Effector memory CD4-positive, alpha-beta T cell (primary cell): ENCODE measurements at places on chromosomes 4 and X.
A peak's percentile ranks its signal among the peaks of the same experiment; 100 is the strongest.

- no peak for DNase-seq
- no peaks in the 10 kb centered on the region for H3K4me1 ChIP-seq
- no peaks in the 10 kb centered on the region for H3K27me3 ChIP-seq
- H3K4me3 ChIP-seq: no peak overlapping the region
- H3K36me3 ChIP-seq: no peaks in the 10 kb centered on the region
- H3K27ac ChIP-seq: no peak overlapping the region
These were observed 17.0 kb downstream of the SLC9B1 start for GRCh38 chr4:103002551-103002950.

- DNase-seq: no peak
- no peaks in the 10 kb centered on the region for H3K36me3 ChIP-seq
These were observed 49.7 kb upstream of the ABCG2 start for GRCh38 chr4:88208156-88208555.

- H3K4me1 ChIP-seq: no peaks in the 10 kb centered on the region
- H3K4me3 ChIP-seq: no peak overlapping the region
- DNase-seq: no peak
- H3K27ac ChIP-seq: no peak overlapping the region
- no peaks in the 10 kb centered on the region for H3K27me3 ChIP-seq
- H3K36me3 ChIP-seq: no peaks in the 10 kb centered on the region
These were observed 6.4 kb upstream of the SLC10A6 start for GRCh38 chr4:86855572-86855971.

- peaks cover 7% of the 10 kb centered on the region for H3K4me1 ChIP-seq
- DNase-seq: no peak
- H3K36me3 ChIP-seq: peaks cover under 1% of the 10 kb centered on the region
- H3K27me3 ChIP-seq: no peaks in the 10 kb centered on the region
- H3K27ac ChIP-seq: peak overlapping the region; percentile 71
These were observed 649 bp upstream of the VBP1 start for GRCh38 chrX:155215443-155216178.

DNA sequence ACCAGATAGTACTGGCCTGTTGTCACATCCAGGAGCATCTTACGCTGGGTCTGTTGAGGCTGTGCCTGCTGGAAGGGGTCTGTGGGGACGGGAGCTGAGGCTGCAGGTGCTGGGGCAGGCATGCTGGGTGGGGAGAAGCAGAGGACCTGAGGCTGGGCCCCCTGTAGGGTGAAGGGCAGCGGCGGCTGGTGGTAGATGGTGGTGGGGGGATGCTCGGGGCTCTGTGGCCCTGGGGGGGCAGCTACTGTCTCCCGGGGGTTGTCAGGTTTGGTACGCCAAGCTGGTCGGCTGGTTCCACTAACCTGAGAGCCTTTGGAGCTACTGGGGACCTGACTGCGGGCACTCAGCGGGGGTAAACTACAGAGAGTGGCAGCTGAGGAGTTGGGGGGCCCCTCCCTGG lies 7.8 kb downstream of the C4orf54 start:
- no peak for DNase-seq
- H3K4me1 ChIP-seq: no peaks in the 10 kb centered on the region
- no peaks in the 10 kb centered on the region for H3K36me3 ChIP-seq

- H3K4me3 ChIP-seq: no peak overlapping the region
- no peaks in the 10 kb centered on the region for H3K27me3 ChIP-seq
- no peaks in the 10 kb centered on the region for H3K4me1 ChIP-seq
- no peak overlapping the region for H3K27ac ChIP-seq
These were observed 9.1 kb downstream of the CYP4V2 start for GRCh38 chr4:186200516-186200915.

DNA sequence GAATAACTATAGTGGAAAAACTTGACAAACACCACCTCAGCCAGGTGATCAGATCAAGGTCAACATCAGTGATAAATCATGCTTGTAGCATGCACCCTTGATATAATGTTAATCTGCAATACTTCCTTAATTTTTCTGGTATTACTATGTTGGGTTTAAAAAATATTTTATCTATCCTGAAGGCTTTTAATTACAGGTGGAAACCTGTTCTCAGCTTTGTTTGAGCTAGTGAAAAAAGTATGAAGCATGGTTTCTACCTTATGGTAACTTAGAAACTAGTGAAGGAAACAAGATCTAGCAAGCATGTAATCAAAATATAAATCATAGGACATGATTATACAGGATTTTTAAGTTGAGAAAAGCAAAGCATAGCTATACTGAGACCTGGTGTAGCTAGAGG lies 26.6 kb downstream of the MAOA start:
- H3K36me3 ChIP-seq: no peaks in the 10 kb centered on the region
- no peak overlapping the region for H3K27ac ChIP-seq
- H3K4me3 ChIP-seq: no peak overlapping the region
- H3K4me1 ChIP-seq: no peaks in the 10 kb centered on the region

DNA sequence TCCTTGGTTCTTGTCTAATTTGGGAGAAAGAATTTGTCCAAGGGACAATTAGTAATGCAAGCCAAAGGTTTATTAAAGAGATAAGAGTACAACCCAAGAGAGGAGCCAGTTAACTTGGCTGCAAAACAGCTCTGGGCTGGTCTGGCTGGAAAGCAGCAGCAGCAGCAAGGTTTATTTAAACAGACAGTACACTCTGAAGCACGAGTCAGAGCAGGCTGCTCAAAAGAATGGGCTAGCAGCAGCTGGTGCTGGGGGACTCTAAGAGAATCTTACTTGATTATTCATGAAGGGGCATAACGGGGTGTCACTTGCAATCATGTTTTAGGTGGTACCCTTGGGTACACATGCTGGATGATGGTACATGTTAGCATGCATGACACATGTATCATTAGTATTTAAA lies 17.1 kb upstream of the CT47C1 start:
- no peaks in the 10 kb centered on the region for H3K4me1 ChIP-seq
- H3K27me3 ChIP-seq: no peaks in the 10 kb centered on the region
- H3K4me3 ChIP-seq: no peak overlapping the region
- no peaks in the 10 kb centered on the region for H3K36me3 ChIP-seq
- DNase-seq: no peak
- no peak overlapping the region for H3K27ac ChIP-seq
